Activated naive CD8-positive, alpha-beta T cell treated with anti-CD3 and anti-CD28 coated beads, Interleukin-2, amount 10 ng/mL, durations not matched to agents 7 days and 5 days (primary cell): ENCODE measurements at places on chromosomes 4 and X. TPM values are rescaled to one million over a fixed set of nuclear protein-coding genes. Genes with fewer than 3 reads are reported as not detected.

- H3K4me3 ChIP-seq = no peak overlapping the region
- H3K4me1 ChIP-seq = no peaks in the 10 kb centered on the region
- H3K27me3 ChIP-seq = no peaks in the 10 kb centered on the region
- no peak overlapping the region for H3K27ac ChIP-seq
Observed at GRCh38 chr4:137063961-137064360, 468.3 kb downstream of the PCDH18 start.

DNA sequence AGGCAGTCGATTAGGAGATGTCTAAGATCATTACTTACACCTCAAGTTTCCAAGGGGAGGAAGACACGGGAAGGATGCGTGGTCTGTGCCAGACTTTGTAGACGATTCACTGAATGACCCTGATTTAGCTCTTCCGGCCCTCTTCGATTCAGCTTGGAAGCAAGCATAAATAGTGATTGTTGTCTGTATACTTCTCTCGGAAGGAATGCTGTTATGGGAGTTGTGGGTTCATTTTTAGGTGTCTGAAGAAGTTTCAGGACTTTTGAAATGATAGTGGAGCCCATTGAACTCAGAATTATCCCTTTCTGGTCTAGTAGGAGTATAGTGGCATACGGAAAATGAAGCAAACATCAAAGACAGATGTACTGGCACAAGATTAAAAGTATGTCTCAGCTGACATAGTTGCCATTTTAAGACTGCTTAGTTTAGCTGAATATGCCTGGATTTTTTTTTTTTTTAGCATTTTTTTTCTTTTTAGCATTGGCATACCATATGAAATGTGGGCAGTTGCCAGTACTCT lies 1.0 kb upstream of the ANKRD17 start:
- H3K27me3 ChIP-seq = no peaks in the 10 kb centered on the region
- H3K4me3 ChIP-seq = peak overlapping the region; percentile 97
- H3K27ac ChIP-seq = peak overlapping the region; percentile 100
- peaks cover 33% of the 10 kb centered on the region for H3K4me1 ChIP-seq
- peaks cover 9% of the 10 kb centered on the region for H3K36me3 ChIP-seq
- DNase-seq = peak; percentile 31

DNA sequence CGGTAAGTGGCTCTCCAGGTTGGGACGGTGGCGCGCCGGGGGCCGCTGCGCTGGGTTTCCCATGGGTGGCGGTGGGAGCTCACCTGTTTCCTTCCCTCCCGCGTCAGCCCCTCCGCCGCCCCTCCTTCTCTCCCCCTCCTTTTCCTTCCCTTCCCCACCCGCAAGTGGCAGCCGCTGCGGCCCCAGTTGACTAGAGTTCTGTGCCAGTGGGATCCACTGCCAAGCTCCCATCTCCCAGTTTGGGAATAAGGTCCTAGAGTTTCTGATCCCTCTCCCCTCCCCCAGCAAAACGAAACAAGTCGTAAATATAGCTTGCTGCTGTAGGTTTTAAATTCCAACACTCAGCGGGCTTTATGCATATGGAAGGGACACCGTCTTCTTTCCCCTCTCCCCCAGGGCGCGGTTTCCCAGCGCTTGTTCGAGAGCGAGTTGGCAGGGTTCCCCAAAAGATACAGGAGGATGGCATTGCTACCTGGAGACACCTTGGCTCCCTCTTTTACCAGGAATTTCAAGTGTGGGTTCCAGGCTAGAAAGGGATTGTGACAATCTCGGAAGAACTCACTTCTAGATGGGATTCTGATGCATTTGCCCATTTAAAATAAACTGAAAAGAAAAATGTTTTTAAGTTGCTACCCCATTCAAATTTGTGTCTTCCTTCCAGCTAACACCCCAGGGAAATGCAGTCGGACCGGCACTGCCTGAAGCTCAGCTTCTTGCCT lies 1.2 kb downstream of the TLL1 start:
- H3K27me3 ChIP-seq = peaks cover 56% of the 10 kb centered on the region
- H3K36me3 ChIP-seq = no peaks in the 10 kb centered on the region
- no peak overlapping the region for H3K27ac ChIP-seq
- peak overlapping the region; percentile 28 for H3K4me3 ChIP-seq
- no peak for DNase-seq

The CEP44 gene
- total RNA-seq = 23.5 TPM

- peaks cover 5% of the 10 kb centered on the region for H3K4me1 ChIP-seq
- no peaks in the 10 kb centered on the region for H3K27me3 ChIP-seq
- no peak overlapping the region for H3K27ac ChIP-seq
- peaks cover 2% of the 10 kb centered on the region for H3K36me3 ChIP-seq
Observed at GRCh38 chrX:54641530-54641929, 111.5 kb downstream of the GNL3L start.

The FGFBP2 gene
- total RNA-seq = 25.0 TPM

The RAB41 gene
- total RNA-seq = not detected

- peak within 1 kb of the TSS; percentile 86 for H3K4me3 ChIP-seq
- DNase-seq = peak; percentile 41
Observed at GRCh38 chr4:86359944-86360478, at the start of gene MAPK10. TSS of gene MAPK10 (minus strand) at chr4:86360053.

The GABRG1 gene
- not detected for total RNA-seq

DNA sequence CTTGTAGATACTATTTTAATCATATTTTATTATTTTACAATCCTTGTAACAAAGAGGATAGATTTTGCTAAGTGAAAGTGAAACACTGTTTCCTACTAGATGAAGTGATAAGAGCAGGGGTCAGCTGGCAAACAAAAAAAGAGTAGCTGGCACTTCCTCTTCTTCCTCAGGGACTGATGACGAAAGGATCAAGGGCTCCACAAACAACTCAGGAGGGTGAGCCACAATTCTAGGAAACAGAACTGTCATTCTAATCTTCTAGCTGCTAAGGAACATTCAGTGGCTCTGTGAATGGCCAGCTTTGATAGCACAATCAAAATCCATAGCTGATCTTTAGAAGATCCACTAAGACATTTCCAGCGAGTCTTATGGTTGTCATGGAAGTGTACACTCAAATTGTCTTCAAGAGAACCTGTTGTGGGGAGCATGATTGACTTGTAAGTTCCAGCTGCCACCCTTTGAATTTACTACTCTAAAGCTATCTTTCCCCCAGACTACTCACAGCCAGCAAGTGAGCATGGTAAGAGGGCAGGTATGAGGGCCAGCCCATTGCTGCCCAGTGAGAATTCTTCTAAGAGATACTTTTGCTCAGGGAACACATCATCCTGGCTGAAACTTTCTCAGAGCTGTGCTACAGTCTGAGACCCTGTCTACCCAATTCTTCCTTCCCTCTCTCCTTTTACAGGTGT lies 275.7 kb upstream of the RASGEF1B start:
- H3K4me1 ChIP-seq = peaks cover 4% of the 10 kb centered on the region
- no peaks in the 10 kb centered on the region for H3K36me3 ChIP-seq
- DNase-seq = no peak

GRCh38 chrX:69116077-69116476 lies 49.2 kb downstream of the PJA1 start:
- H3K4me3 ChIP-seq = no peak overlapping the region
- peaks cover 9% of the 10 kb centered on the region for H3K4me1 ChIP-seq
- peaks cover 1% of the 10 kb centered on the region for H3K27me3 ChIP-seq
- H3K27ac ChIP-seq = no peak overlapping the region

DNA sequence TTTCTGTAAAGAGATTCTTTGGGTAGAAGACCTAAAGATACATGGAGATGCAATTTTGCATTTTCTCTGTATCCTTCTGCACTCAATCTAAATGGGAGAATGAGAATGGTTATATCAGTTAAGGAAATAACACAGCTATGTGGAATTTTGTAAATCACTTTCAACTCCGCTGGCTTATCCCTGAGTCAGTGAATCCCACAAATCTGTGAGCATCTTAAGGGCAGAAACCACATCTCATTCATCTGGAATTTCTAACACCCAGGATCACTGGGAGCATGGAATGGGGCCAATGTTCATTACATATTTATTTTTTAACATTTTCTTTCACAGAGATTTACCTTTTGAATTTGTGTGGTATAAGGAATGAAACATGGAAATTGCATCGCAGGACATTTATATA lies 167.8 kb downstream of the CFAP47 start:
- no peak for DNase-seq
- no peak overlapping the region for H3K27ac ChIP-seq
- no peaks in the 10 kb centered on the region for H3K27me3 ChIP-seq
- H3K4me3 ChIP-seq = no peak overlapping the region

DNA sequence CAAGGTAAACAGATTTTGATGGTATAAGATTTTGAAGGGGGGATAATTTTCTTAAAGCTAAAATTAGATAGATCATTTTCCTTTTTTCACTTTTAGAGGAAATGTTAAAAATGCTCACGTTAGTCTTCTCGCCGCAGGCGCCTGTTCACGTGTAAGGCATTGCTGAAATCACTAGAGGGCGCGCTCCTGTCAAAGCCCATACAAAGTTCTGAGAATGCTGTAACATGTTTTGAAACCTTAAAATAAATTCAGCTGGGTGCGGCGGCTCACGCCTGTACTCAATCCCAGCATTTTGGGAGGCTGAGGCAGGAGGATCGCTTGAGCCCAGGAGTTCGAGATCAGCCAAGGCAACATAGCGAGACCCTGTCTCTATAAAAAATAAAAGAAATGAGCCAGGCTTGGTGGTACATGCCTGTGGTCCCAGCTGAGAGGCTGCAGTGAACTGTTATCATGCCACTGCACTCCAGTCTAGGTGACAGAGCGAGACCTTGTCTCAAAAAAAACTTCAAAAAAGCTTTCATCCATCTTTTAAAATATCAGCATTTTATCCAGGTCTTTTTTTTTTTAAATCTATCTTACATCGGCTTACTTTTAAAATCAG lies 138.0 kb downstream of the RBMX2 start:
- no peak overlapping the region for H3K27ac ChIP-seq
- DNase-seq = no peak
- H3K36me3 ChIP-seq = no peaks in the 10 kb centered on the region
- H3K4me1 ChIP-seq = no peaks in the 10 kb centered on the region

DNA sequence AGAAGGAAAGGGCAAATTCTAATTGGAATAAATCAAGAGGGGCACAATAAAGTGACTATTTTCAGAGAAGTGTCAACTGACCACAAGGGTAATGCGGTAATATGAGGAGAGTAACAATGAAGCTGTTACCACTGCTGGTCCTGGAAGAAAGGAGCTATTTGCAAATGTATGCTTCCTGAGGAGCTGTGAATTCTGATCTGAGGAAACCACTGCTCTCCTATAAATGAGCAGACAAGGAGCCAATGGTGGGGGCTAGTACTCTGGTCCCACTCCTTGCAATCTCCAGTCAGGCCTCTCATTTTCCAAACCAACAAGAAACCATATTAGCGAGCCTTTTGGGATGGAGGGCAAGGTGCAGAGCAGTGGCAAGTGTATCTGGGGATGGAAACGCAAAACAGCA lies 770.2 kb downstream of the FSTL5 start:
- H3K4me3 ChIP-seq = no peak overlapping the region
- H3K4me1 ChIP-seq = no peaks in the 10 kb centered on the region
- H3K27ac ChIP-seq = no peak overlapping the region
- no peak for DNase-seq

The SPANXN1 gene
- not detected for total RNA-seq

DNA sequence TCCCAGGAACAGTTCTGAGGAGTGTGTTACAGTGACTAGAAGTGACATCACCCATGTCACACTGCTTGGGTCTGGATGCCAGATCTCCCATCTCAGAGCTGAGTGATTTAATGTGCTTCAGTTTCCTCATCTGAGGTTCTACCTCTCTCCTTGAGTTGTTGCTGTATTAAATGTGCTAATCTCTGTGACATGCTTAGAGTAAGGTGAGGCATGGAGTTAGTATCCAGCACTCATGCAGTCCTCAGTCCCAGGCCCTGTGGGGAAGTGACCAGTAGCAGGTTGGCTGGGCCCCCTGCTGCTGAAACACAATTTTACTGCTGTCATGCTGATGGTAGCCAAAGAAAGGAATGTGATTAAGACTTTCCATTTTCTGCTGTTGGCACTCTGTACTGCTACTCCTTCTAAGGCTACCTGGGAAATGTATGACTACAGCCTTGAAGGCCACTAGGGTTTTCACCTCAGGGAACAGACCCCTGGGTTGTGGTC lies 639.6 kb downstream of the MID1IP1 start:
- no peaks in the 10 kb centered on the region for H3K36me3 ChIP-seq
- DNase-seq = no peak
- H3K4me1 ChIP-seq = peaks cover 9% of the 10 kb centered on the region
- H3K27ac ChIP-seq = peak overlapping the region; percentile 77
- H3K27me3 ChIP-seq = no peaks in the 10 kb centered on the region
- H3K4me3 ChIP-seq = no peak overlapping the region

The FGD1 gene
- total RNA-seq = 0.06 TPM

DNA sequence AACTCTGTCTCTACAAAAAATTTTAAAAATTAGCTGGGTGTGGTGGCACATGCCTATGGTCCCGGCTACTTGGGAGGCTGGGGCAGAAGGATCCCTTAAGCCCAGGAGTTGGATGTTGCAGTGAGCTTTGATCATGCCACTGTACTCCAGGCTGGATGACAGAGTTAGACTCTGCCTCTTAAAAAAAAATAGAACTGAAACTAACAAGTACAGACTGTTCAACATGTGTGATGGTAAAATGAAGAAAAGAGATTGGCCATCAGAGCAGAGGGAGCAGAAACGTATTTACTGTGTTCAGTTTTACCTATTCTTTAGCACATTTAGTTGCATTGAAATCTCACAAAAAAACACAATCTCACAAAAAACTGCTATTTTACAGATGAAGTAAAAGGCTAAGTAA lies 77.9 kb upstream of the NAP1L5 start:
- no peaks in the 10 kb centered on the region for H3K4me1 ChIP-seq
- peaks cover 19% of the 10 kb centered on the region for H3K36me3 ChIP-seq
- H3K27me3 ChIP-seq = peaks cover 6% of the 10 kb centered on the region
- no peak overlapping the region for H3K4me3 ChIP-seq
- DNase-seq = no peak

DNA sequence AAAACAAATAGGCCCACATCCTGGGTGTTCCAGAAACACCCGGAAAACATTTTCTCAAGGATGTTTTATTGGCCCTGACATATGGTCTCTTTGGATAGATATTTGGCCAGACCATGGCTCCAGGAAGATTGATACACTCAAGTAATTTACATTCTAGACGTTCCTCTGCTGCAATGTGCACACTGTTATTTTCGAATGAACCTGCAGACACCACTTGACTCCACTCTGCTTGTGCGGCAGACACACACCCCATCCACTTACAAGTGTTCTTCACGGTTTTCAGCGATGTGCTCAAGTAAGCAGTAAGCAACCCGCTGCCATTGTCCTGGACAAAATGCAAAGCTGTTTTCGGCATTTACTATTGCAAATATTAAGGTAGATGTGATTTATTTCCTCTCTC lies 12.0 kb upstream of the GPM6A start:
- H3K36me3 ChIP-seq = no peaks in the 10 kb centered on the region
- H3K4me1 ChIP-seq = no peaks in the 10 kb centered on the region

GRCh38 chr4:11423465-11423864 lies 5.2 kb downstream of the HS3ST1 start:
- no peak overlapping the region for H3K27ac ChIP-seq
- no peaks in the 10 kb centered on the region for H3K36me3 ChIP-seq
- H3K27me3 ChIP-seq = peaks cover 29% of the 10 kb centered on the region
- DNase-seq = no peak
- peaks cover 10% of the 10 kb centered on the region for H3K4me1 ChIP-seq

- no peak for DNase-seq
- H3K36me3 ChIP-seq = peaks cover 10% of the 10 kb centered on the region
- peaks cover 36% of the 10 kb centered on the region for H3K4me1 ChIP-seq
- peak overlapping the region; percentile 68 for H3K27ac ChIP-seq
- H3K27me3 ChIP-seq = no peaks in the 10 kb centered on the region
- H3K4me3 ChIP-seq = peak overlapping the region; percentile 74
Observed at GRCh38 chrX:109707720-109708119, 25.3 kb downstream of the ACSL4 start.
